Epithelial cell of esophagus (primary cell): ENCODE measurements at places on chromosomes 1 and 21.

- DNase-seq, result no peak
Measured at GRCh38 chr1:161740921-161741320, 8.7 kb upstream of the DUSP12 start.

GRCh38 chr1:243926803-243927245, 76.8 kb upstream of the AKT3 start:
- peak; percentile 78 for DNase-seq

- peak; percentile 99 for DNase-seq
Measured at GRCh38 chr1:77825131-77825709, 45.8 kb downstream of the MIGA1 start.

DNA sequence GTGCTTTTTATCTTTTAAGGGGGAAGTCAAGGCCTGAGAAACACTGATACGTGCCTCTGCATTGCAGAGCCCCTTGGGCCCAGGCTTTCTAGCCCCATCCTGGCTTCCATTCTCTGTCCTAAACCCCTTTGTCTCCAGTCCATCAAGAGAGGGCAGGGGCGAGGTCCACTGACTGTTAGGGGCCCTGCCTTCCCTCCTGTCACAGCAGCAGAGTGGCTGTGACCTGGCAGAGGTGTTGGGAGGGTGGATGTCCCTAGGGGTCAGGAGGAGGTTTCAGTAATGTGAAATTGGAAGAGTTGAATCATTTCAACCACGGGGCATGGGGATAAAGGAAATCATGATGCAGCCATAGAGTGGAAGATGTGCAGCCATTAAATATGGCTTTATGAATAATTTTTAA, 24.0 kb downstream of the SOX13 start:
- no peak for DNase-seq

GRCh38 chr1:31507676-31508530, 68.4 kb upstream of the TINAGL1 start:
- no peak for DNase-seq

GRCh38 chr1:54884768-54885167, 2.2 kb downstream of the DHCR24 start:
- no peak for DNase-seq

GRCh38 chr1:24294716-24295371, 24.3 kb upstream of the GRHL3 start:
- peak; percentile 92 for DNase-seq

- DNase-seq, result peak; percentile 67
Measured at GRCh38 chr21:27164208-27165177, 197.6 kb upstream of the ADAMTS5 start.

- peak; percentile 57 for DNase-seq
Measured at GRCh38 chr1:173043253-173043652, 7.5 kb downstream of the TNFSF18 start.

DNA sequence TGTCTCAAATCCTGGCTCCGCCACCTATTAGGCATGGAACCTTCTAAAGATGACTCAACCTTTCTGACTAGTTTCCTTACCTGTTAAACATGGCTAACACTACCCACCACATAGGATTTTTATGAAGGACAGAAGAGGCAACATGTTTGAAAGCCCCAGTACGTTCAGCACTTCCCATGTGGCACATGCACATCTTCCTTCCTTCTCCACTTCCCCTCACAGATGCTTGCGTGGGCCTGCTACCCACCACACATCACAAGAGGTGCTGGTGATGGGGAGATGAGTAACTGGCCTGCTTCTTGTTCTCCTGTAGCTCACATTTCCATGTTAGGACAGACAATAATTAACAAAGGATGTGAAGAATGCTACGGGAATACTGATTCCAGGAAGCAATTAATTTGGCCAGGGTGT, 7.1 kb downstream of the ZBTB21 start:
- DNase-seq, result no peak

GRCh38 chr21:45290948-45291612, 3.4 kb upstream of the POFUT2 start:
- DNase-seq, result no peak

- DNase-seq, result no peak
Measured at GRCh38 chr1:53945183-53945432, 391 bp downstream of the IFT25 start.

GRCh38 chr1:213982672-213983492, 4.9 kb upstream of the PROX1 start:
- DNase-seq, result no peak

- DNase-seq, result peak; percentile 23
Measured at GRCh38 chr1:181714428-181714827, 231.1 kb downstream of the CACNA1E start.

- DNase-seq, result no peak
Measured at GRCh38 chr1:32388641-32389040, 5.6 kb downstream of the BSDC1 start.
